ENCODE measurements at places on chromosomes 7 and 10.

GRCh38 chr7:57250801-57251200 lies 118.6 kb upstream of the ZNF479 start:
- DNase-seq: no peak

DNA sequence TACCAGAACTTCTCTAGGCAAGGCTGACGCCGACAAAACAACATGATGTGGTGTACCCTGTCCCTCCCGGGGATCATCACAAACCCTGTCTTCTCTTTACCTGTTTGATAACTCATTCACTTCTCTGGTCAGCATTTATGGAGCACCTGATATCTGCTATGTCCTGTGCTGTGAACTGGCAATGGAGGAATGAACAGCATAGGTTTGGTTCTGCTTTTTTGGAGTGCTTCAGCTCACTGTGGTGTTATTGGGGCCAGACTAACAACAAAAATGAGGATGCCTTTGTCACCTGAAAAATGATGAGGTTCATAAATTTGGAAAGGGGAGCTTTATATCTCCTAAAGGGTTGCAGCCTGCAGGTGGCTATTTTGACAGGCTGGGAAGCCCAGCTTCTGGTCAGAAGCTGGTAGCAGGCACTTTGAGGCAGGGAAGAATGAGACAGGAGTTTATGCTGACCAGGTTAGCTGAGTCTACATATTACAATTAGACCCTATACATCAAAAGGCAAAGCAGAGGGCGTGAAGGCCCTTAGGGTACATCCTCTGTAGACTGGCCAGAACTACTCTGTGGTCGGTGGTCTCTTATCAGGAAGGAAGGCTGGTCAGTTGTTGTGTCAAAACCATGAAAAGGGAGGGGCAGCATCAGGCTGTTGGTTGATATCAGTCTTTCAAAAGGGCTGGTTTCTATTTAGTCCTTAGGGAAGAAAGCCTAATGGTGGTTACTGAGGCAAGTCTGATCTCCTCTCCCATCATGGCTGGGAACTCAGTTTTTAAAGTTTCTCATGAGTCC lies 42.3 kb downstream of the SH2D4B start:
- DNase-seq: no peak

- DNase-seq: no peak
These were observed 539.4 kb downstream of the PARD3 start for GRCh38 chr10:34275626-34276130.

DNA sequence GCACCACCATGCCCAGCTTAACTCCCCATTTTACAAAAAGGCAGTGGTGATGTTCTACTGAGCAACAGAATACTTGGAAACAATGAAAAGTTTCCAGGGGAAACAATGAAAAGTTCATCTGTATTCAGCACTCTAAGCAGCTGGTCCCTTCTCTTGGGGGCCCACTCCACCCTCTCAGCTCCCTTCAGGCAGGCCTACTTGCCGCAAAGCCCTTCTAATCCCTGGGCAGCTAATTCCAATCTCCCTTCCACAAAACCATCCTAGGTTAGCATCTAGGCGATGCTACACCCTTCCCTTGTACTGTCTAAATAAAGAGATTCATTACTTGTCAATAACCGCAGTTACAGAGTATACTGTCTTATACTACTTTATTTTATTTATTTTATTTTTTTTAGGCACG lies 79.1 kb downstream of the SPDYE5 start:
- DNase-seq: no peak

DNA sequence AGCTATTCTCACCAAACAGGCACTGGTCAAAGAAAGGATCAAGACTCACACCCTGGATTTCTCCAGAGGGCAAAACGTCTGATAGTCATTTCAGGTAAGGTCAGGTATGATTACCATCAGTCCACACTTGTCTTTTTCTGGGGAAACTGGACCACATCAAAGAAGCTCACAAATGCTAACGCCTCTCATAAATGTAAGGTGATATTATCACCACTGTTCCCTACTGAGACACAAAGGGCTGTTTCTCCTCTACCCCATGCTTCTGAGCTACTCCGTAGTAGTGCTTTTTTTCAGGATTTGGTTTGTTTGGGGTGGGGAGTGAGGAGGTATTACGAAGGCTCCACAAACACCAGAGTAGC lies 51.6 kb downstream of the CREB3L2 start:
- no peak for DNase-seq

GRCh38 chr7:40300146-40300670 lies 165.4 kb downstream of the SUGCT start:
- DNase-seq: no peak

- no peak for DNase-seq
These were observed 125.1 kb upstream of the KCTD7 start for GRCh38 chr7:66503551-66504031.

DNA sequence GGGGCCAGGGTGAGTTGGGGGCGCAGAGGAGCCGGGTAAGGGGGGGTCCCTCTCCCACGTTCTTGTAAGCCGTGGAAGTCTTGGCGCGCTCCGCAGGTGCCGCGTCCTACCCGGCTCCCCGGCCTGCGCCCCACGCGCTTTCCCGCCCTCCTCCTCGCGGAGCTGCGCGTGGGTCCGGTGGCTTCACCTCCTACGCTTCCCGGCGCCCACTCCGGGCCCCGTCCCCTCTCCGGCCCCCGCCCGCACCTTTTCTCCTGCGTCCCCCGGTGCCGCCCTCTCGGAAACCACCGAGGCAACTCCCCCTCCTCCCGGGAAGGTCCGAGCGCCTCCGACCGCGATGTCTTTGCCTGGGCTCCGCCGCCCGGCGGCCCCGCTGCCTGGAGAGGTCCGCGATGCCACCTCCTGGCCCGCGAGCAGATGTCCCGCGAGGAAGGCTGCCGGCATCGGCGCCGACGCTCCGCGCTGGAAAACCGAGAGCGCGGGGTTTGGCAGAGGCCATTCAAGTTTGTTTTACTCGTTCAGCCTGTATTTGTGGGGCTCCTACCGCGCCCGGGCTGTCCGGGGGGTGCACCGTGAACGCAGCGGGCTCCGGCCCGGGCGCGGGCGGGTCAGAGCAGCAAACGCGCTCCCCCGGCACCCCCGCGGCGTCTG lies 2.4 kb upstream of the NKX6-2 start:
- peak; percentile 20 for DNase-seq

GRCh38 chr7:70580161-70580560 lies 551.8 kb upstream of the GALNT17 start:
- no peak for DNase-seq

GRCh38 chr7:93055543-93056107 lies 62.2 kb downstream of the SAMD9 start:
- DNase-seq: no peak

DNA sequence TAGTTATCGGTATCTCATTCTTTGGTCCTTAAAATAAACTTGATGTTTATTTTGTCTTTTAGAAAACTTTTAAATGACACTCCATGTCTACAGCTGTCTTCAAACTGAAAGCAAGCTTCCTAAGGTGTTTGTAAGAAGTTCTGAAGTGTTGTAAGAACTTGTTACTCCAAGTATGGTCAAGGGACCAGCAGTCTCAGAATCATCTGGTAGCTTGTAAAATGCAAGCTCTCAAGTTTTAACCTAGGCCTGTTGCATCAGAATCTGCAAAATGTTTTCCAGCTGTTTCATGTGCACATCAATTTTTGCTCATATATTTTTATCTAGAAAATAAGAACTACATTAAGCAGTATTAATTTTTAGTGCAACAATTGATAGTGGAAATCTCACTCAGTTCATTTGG lies 104.1 kb downstream of the THSD7A start:
- no peak for DNase-seq

GRCh38 chr10:88413412-88413811 lies 169.7 kb downstream of the RNLS start:
- DNase-seq: no peak

All from activated naive CD8-positive, alpha-beta T cell treated with anti-CD3 and anti-CD28 coated beads, Interleukin-2, amount 50 U/mL, for 24 hours (primary cell).